ENCODE measurements at places on chromosomes 16 and 17. TPM values are rescaled to one million over a fixed set of nuclear protein-coding genes. Genes with fewer than 3 reads are reported as not detected.

Gene SMTNL2
- total RNA-seq = not detected

Gene ALOX15B
- not detected for total RNA-seq

Gene GNAO1
- not detected for total RNA-seq

Gene ACBD4
- 3.5 TPM for total RNA-seq

Gene ZNF624
- total RNA-seq = 6.2 TPM

Gene CCL5
- 0.65 TPM for total RNA-seq

Gene IGFALS
- not detected for total RNA-seq

Gene TNP2
- not detected for total RNA-seq

Gene CMTM2
- not detected for total RNA-seq

Gene SP6
- 1.2 TPM for total RNA-seq

Gene CD300LG
- under 0.01 TPM for total RNA-seq

Gene EFNB3
- 1.1 TPM for total RNA-seq

Gene MYH2
- total RNA-seq = not detected

Data from vein endothelial cell (primary cell).